ENCODE measurements at places on chromosomes 7 and 10. TPM values are rescaled to one million over a fixed set of nuclear protein-coding genes. Genes with fewer than 3 reads are reported as not detected.

VPS41 gene
- 27.6 TPM for total RNA-seq

TDRD1 gene
- not detected for total RNA-seq

CALN1 gene
- not detected for total RNA-seq

SLC26A3 gene
- not detected for total RNA-seq

OPN4 gene
- not detected for total RNA-seq

EGR2 gene
- total RNA-seq = 0.34 TPM
